Activated CD8-positive, alpha-beta memory T cell treated with anti-CD3 and anti-CD28 coated beads for 1 hour (primary cell): ENCODE measurements at places on chromosomes 7 and 10.
A peak's percentile ranks its signal among the peaks of the same experiment; 100 is the strongest.

DNA sequence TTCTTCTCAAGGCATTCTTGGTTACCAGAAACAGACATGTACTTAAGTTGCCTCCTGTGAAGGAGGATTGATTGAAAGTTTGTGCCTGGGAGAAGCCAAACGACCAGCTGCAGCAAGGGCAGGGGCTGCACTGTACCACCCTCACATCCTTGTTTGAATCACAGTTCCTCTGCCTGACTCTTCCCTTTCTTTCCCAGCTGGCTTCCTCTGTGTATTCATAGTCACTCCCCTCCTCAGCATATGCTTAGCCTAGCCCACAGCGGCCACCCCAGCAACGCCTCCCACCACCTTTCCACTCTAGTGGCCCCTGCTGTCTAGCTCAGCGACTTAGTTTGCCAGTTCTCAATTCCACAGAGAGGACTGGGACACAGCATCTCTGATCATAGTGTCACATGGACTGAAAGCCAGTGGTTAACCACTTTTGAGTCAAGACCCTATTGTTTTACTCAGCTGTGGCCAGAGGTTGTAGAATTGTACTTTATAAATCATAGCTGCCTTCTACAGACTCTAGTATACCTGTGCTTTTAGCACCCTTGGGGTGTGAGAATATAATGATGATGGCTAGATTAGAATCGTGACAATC is 643.0 kb downstream of the SUGCT start:
- DNase-seq = no peak

DNA sequence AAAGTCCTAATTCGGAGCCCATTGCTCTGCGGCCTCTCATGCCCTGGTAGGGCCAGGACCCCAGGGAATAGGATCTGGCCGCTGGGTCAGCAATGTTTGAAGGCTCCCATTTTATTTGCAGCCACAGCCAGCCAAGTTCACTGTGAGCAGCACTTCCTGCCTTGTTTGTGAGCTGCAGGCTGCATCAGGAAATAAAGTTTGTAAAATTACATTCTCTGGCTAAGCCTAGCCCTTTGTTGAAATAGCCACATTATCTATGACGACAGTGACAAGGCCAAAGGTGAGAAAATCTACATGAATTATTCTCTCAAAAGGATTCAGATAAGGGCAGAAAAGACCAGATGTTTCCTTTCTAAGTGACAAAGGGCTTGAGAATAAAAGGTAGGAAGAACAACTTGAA is 23.7 kb upstream of the ITGB1 start:
- no peak for DNase-seq

DNA sequence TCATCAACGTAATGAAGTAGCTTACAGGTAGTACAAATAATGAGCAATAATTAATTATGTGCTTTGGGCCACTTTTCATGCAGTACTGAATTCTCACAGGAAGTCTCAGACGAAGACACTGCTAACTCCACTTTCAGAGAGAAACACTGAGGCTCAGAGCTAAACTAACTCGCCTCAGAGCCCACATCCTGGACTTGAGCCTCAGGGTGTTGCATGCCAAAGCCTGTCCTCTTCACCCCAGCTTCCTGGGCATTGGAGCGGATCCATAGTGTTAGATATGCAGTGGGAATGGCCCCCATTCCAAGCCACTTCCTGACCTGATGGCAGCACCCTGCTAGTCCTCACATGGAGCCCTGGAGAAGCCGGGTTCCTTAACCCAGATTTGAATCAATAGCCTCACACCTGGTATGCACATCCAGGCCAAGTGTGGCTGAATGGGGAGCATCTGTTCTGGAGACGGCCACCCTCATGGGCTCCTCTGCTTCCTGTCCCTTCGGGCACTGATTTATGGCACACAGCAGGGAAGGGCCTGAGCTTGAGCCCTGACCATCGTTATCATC is 265.1 kb upstream of the ZNF32 start:
- no peak for DNase-seq

- DNase-seq = no peak
Observed at GRCh38 chr10:115665549-115665948, 572.4 kb downstream of the ATRNL1 start.

GRCh38 chr10:127912607-127913367 is 5.9 kb downstream of the PTPRE start:
- DNase-seq = no peak

DNA sequence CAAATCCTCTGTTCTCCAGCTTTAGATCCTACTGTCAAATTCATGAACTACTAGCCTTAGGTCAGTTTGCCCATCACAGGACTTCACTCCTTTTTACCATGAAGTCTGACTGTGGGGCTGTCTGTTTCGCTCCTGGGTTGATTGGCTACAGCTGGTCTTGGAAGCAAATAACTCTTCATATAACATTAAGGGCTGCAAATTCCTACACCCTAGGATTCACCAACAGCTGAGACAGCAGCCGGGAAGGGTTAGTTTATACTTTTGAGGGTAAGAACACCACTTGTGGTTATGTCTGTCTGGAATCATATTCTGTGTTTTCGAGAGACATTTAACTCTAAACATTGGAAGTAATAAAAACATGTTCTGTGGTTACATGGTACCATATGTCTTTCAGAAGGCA is 55.9 kb upstream of the KIAA1217 start:
- DNase-seq = no peak

GRCh38 chr10:7423521-7423920 is 12.7 kb upstream of the SFMBT2 start:
- no peak for DNase-seq

GRCh38 chr10:73968098-73968521 is 29.8 kb upstream of the VCL start:
- no peak for DNase-seq

DNA sequence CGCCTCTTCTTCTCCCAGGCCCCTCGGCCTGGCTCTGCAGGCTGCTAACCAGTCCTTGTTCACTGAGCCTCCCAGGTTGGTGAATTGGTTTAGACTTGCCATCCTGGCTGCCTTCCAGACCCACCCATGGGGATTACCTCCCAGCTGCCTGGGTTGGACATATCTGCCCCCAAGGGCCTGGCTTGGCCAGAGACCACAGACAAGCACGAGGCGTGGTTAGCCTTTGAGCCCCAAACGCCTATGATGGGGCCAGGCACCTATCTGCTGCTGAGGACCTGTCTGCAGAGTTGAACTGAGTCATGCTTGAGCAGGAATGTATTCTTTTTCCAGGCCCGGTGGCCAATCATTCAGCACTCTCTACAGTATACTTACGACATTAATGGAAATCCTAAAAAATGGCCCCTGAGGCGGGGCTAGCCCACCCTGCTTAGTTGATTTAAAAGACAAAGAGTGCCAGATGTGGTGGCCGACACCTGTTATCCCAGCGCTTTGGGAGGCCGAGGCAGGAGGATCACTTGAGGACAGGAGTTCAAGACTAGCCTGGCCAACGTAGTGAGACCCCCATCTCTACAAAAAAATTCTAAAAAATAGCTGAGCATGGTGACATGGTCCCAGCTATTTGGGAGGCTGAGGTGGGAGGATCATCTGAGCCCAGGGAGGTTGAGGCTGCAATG is 361.5 kb downstream of the FRMD4A start:
- DNase-seq = no peak

- no peak for DNase-seq
Observed at GRCh38 chr10:12507165-12507850, 158.0 kb downstream of the CAMK1D start.

- no peak for DNase-seq
Observed at GRCh38 chr10:123100030-123100762, 35.6 kb upstream of the HMX3 start.

DNA sequence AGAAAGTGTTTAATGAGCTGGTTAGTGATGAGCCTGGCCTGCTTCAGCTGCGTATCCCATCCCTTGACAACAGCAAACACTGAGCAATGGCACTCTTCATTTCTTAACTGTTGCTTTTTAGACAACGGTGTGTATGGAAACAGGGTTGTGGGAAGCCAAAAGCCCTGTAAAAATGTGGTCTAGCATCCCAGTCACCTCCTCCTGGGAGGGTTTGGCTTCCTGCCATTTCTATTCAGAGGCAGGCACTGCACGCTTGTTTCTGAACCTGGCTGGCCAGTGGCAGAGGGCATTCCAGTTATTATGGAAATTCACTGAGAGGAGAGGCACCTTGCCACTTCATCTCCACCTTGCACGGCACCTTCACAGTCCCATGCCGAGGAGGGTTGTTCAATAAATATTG is 123.0 kb upstream of the ADARB2 start:
- DNase-seq = no peak

DNA sequence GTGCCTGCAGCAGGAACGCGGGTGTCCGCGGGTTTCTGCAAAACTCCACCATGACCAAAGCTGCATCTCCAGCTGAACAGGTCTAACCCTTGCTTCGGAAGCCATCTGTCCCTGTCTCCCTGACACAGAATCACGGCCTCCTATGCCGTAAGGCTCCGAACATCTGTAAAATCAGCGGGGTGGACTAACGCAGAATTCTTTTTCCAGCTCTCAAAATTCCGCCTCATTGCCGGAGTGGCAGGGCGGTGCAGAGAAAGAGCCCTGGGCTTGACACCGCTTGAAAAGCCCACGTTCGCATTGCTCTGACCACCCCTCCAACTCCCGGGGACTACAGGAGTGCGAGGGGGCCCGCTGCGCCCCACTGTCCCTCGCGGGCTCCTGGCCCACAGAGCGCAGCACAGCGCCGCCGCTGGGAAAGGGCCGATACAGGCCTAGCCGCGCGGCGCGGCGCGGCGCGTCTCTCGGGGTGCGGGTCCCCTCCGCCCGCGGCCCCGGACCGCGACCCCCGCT is 409 bp downstream of the DNMBP start:
- DNase-seq = peak; percentile 3

GRCh38 chr10:49817845-49818244 is 55.7 kb upstream of the OGDHL start:
- no peak for DNase-seq

- no peak for DNase-seq
Observed at GRCh38 chr7:139422126-139422525, 61.3 kb downstream of the KLRG2 start.

- no peak for DNase-seq
Observed at GRCh38 chr7:84422790-84423189, 228.2 kb upstream of the SEMA3A start.

- DNase-seq = no peak
Observed at GRCh38 chr10:129768437-129769355, 195.4 kb downstream of the EBF3 start.

DNA sequence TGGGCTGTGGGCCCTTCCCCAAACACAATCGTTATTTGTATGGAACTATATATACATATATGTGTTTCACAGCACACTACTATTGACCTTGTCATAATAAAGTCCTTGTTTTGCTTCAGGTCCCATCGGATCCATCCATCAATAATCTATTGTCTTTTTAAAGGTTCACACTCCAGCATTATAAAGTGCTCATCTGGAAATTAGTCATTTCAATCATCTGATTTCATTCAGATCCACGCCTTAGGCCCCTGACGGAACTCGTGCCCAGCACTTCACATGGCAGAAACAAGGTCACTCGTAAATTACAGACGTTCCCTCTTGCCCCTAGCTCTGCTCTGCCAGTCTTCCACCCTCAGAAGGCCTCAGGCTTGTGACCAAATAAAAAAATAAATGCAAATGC is 133.1 kb upstream of the PPP2R2D start:
- no peak for DNase-seq

DNA sequence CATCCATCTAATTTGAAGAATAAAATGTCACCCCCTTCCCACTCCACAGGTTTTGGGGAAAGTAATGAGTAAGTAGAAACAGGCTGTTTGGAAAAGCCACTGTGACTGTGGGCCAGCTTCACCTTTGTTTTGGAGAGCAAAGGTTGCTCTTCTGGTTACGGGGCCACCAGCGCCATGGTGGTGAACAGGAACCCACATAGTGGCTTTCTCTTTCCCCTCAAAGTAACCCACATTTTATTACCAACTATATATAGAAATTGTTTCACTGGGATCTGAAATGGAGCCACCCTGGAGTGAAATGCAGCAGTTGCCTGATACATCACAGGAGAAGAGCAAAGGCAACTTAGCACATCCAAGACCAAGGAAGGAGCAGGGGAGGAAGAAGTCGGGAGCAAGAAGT is 112.3 kb upstream of the EFCAB10 start:
- no peak for DNase-seq

GRCh38 chr7:87451187-87451586 is 24.3 kb downstream of the ABCB4 start:
- no peak for DNase-seq

DNA sequence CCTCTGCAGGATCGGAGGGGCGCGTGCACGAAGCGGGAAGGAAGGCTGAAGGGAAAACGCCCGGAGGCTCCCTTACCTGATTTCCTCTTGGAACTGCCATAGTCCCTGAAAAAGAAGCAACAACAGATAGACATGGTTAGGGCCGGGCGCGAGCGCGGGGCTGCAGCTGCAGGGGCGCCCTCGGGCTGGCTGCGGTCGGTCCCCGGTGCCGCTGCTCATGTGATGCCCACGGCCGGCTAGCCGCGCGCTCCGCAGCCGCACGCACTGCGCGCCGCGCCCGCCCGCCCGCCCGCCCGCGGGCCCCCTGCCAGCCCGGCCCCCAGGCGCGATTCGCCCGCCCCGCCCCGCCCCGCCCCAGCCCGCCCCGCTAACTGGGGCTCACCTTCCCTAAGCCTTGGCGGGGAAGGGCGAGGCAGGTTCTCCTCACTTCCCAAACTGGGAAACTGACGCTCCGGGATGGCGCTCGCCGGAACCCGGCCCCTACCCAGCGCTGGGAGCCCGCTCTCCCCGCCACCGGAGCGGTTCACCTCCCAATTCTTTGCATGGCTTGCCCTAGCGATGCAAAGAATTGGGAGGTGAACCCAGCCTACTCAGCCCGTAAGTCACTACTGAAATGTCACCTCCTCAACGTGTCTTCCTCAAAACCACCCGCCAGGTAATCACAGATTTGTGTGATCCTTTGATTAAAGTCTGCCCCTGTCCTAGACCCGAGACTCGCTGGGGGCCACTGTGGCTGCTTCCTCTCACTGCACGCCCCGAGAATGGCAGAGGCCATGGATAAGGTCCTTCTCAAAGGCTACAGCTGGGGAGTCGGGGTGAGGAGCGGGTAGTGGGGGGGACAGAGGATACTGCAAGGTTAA is 162.2 kb downstream of the SH3PXD2A start:
- no peak for DNase-seq

- no peak for DNase-seq
Observed at GRCh38 chr10:102261842-102262241, 16.5 kb downstream of the GBF1 start.

DNA sequence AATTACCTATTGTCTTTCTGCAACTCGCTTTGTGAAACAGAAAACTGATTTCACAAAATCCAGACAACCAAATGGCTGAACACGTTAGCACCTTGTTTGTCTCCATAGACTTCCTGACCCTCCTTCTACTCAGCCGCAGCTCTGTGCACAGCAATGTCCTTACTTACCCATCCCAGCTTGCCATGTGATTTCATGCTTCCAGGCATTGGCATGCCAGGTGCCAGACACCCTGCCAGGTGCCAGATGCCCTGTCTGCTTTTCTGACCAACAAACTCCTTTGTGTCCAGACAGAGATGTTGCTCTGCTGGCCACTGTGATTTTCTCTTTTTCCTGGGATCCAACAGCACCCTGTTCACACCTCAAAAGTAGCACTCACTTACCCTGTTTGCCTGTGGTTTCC is 16.1 kb upstream of the FAM170B start:
- no peak for DNase-seq

- no peak for DNase-seq
Observed at GRCh38 chr7:14209896-14210484, 220.5 kb upstream of the ETV1 start.

- DNase-seq = no peak
Observed at GRCh38 chr10:80268266-80268665, 21.2 kb downstream of the MAT1A start.

- DNase-seq = no peak
Observed at GRCh38 chr7:128814499-128814898, 15.7 kb upstream of the FLNC start.

- DNase-seq = no peak
Observed at GRCh38 chr7:17722798-17723197, 217.5 kb downstream of the SNX13 start.

- no peak for DNase-seq
Observed at GRCh38 chr7:146670532-146670931, 553.9 kb downstream of the CNTNAP2 start.
